Bronchial smooth muscle cell (primary cell): ENCODE measurements at places on chromosomes 5 and 9. TPM values are rescaled to one million over a fixed set of nuclear protein-coding genes. Genes with fewer than 3 reads are reported as not detected.

MTAP gene
- total RNA-seq, result 15.8 and 19.0 TPM in 2 replicates

MAST4 gene
- total RNA-seq, result 3.9 and 13.7 TPM in 2 replicates

PDCD1LG2 gene
- 1.9 and 2.7 TPM in 2 replicates for total RNA-seq

IL3 gene
- total RNA-seq, result not detected in 2 replicates

LCN6 gene
- not detected in 2 replicates for total RNA-seq
